ENCODE measurements at places on chromosomes 1 and 21. TPM values are rescaled to one million over a fixed set of nuclear protein-coding genes. Genes with fewer than 3 reads are reported as not detected.

DNA sequence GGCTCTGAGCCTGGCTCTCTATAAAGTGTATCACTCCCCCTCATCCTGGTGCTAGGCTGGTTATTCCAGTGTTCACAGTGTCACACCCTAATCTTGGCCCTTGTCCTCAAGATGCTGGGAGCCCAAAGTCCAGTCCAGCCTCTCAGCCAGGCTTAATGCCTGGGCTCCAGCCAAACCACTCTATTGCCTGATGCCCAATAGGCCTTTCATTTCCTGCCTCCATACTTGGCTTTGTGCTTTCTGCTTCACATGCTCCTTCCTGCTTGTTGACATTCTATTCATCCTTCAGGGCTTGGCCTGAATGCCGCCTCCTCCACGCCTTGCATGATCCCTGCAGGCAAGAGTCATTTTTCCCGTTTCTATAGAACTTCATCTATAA, 1.7 kb downstream of the KLHDC8A start:
- H3K36me3 ChIP-seq, result no peaks in the 10 kb centered on the region
- H3K4me1 ChIP-seq, result no peaks in the 10 kb centered on the region
- no peak overlapping the region for H3K27ac ChIP-seq
- no peak overlapping the region for H3K4me3 ChIP-seq

KPRP gene
- total RNA-seq, result not detected

DNA sequence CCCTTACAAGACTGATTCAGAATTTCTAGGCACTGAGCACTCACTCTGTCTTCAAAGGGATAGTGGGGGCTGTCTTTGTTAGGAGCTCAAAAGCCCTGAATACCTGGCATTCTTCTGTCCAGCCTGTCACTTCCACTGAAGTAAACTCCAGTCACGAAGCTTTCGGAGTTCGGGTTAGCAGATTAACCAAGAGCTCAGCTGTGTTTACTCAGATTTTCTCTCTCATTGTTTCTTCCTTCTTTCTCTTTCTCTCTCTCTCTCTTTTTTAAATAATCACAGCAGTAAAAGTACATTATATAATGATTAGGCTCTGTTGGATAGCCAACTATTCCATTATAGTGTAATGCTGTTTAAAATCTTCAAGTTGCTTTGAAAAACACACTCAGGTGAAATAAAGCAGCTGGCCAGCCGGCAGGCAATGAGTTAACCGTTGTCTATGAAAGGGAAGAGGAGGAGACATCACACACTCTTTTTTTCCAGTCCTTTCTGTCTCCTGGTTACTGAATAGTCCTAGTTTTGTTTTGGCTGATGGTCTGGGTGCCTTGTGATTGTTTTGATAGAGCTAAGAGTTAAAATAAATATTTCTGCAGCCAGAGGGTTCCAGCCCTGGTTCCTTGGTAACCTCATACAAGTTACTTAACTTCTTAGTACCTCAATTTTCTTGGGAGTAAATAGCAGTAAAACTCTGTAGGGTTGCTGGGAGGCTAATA, 89.8 kb downstream of the ADSS2 start:
- no peak overlapping the region for H3K27ac ChIP-seq
- H3K36me3 ChIP-seq, result no peaks in the 10 kb centered on the region
- DNase-seq, result no peak

GRCh38 chr1:157994704-157995582, 1.5 kb downstream of the KIRREL1 start:
- peaks cover 3% of the 10 kb centered on the region for H3K4me1 ChIP-seq
- no peak overlapping the region for H3K4me3 ChIP-seq
- DNase-seq, result no peak
- peaks cover 40% of the 10 kb centered on the region for H3K27me3 ChIP-seq
- no peak overlapping the region for H3K27ac ChIP-seq

TAS1R3 gene
- 0.38 TPM for total RNA-seq

DNA sequence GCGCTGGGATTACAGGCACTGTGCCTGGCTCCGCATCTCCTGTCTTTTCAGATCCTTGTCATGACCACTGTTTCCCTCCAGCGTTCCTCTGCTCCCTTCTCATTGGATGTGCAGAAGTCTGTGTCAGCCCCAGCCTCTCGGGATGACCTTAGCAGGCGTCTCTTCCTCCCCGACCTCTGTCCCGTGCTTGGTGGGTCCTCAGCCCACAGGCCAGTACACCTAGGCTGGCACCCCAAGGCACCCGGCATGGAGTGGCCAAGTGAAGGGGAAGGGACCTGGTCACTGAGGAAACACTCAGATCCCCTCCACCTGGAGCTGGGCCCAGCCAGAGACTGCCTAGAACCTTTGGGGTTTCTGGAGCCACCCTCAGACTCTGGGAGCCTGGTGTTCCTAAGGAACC, 2.4 kb upstream of the CLCNKB start:
- no peaks in the 10 kb centered on the region for H3K4me1 ChIP-seq
- DNase-seq, result no peak
- peaks cover 3% of the 10 kb centered on the region for H3K27me3 ChIP-seq
- H3K27ac ChIP-seq, result no peak overlapping the region

Measured in activated CD4-positive, alpha-beta T cell treated with anti-CD3 and anti-CD28 coated beads, Interleukin-2, amount 10 ng/mL, durations not matched to agents 24 days and 14 days (primary cell).